SJSA1 (cell line): ENCODE measurements at places on chromosomes 3 and 15.
A peak's percentile ranks its signal among the peaks of the same experiment; 100 is the strongest.

DNA sequence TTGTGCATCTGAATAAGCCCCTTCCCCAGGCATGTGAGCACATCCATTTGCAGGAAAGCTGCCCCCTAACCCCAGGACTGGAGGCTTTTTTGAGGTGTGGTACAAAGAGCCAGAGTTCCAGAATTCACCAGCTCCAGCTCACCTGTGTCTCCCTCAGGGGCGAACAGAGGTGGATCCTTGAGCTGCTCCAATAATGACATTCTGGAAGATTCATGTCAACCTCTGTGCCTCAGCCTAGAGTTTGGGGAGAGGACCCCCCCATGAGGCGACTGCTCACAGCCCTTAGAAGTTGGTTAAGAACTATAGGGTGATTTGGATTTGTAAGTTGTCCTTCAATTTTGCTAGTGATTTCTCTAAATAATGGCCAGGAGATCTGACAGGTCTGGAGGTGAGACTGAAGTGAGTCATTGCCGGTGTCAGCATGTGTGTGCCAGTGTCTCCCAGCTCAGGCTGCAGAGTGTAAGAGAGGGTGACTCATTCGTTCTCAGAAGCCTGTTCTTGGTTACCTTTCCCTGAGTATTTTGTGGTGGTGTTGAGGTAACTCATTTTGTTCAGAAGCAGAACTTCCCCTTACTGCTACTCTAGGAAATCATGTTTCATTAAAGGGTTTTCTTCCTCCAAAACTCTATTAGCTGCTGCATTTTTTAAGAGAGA lies 136.9 kb upstream of the TOPAZ1 start:
- no peaks in the 10 kb centered on the region for H3K4me1 ChIP-seq
- H3K36me3 ChIP-seq = no peaks in the 10 kb centered on the region
- H3K4me3 ChIP-seq = no peak overlapping the region
- H3K27me3 ChIP-seq = no peaks in the 10 kb centered on the region
- no peak for DNase-seq

DNA sequence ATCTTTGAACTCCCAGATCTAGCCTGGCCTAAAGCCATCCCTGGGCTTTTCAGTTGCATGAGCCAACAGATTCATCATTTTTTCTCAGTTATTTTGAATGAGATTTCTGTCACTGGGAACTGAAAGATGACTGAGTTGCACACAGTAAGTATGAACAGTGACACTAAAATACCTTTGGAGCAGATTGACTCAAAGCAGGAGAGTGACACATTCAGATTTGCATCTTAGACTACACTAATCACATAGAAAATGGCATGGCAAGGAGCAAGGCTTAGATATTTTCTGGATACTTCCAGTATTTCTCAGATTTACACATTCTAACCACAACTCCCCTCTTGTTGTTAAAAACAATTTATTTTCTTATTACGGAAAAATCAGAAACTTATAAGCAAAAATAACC lies 32.8 kb downstream of the SEC62 start:
- H3K36me3 ChIP-seq = peaks cover 12% of the 10 kb centered on the region
- no peak overlapping the region for H3K27ac ChIP-seq
- H3K4me1 ChIP-seq = no peaks in the 10 kb centered on the region
- H3K4me3 ChIP-seq = no peak overlapping the region
- DNase-seq = no peak

- H3K4me1 ChIP-seq = peaks cover 4% of the 10 kb centered on the region; the same call in 1 of the 2 replicates
- H3K27ac ChIP-seq = no peak overlapping the region
- no peak for DNase-seq
These were observed 82.6 kb downstream of the PDZRN3 start for GRCh38 chr3:73542136-73542535.

DNA sequence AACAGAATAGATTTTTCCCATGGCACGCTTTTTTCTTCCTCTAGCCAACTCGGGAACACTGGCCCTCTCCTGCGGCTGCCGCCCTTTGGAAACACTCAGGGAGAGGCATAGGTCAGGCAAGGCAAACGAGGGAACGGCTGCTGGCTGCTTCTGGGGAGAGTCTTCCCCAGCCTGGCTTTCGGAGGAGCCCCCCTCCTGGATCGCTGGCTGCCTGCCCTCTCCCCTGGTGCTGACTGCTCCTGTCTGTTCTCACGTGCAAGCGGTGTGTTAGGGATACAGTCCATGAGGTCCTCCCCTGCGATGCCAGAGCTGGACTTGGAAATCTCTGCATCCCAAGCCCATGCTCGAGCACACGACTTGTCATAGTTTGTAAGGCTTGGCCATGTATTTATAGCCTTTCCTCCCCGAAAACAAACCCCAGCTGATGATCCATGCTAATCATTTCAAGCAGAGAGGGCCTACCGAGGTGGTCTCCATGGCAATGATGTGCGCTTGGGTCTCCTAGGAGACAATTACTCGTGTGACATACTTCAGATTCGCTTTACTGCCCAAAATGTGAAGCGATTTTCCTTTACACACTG lies 315.6 kb upstream of the ATP10A start:
- no peaks in the 10 kb centered on the region for H3K27me3 ChIP-seq
- no peaks in the 10 kb centered on the region for H3K4me1 ChIP-seq

GRCh38 chr3:186442162-186442561 lies 80.1 kb upstream of the DGKG start:
- H3K27ac ChIP-seq = no peak overlapping the region
- H3K27me3 ChIP-seq = peaks cover 4% of the 10 kb centered on the region; the same call in 1 of the 2 replicates
- H3K4me3 ChIP-seq = no peak overlapping the region

GRCh38 chr3:184540777-184541681 lies 20.6 kb upstream of the EPHB3 start:
- peaks cover 11% of the 10 kb centered on the region for H3K27me3 ChIP-seq
- no peaks in the 10 kb centered on the region for H3K36me3 ChIP-seq
- no peak overlapping the region for H3K27ac ChIP-seq
- H3K4me1 ChIP-seq = no peaks in the 10 kb centered on the region

- peak; percentile 58 for DNase-seq
- no peaks in the 10 kb centered on the region for H3K36me3 ChIP-seq
- H3K27ac ChIP-seq = no peak overlapping the region
- no peak overlapping the region for H3K4me3 ChIP-seq
- no peaks in the 10 kb centered on the region for H3K27me3 ChIP-seq
These were observed 277.2 kb downstream of the TBL1XR1 start for GRCh38 chr3:176919836-176920765.

DNA sequence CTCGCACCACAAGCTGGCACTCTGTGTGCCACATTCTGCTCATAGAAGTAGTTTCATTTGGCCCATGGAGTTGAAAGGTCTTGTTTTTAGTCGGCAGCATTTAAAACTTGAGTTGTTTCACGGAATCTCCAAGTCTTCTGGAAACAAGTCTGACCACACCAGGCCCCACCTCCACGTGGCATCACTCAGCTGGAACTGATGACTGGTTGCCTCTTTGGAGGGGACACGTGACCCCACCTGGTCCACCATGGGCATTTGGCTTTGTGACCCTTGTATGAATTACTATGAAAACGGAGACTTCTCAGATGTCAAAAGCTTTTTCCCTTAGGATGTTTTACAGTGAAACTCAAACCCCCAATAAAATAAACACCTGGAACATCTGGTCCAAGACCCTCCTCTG lies 74.9 kb downstream of the NTRK3 start:
- no peak for DNase-seq
- H3K36me3 ChIP-seq = no peaks in the 10 kb centered on the region
- no peaks in the 10 kb centered on the region for H3K27me3 ChIP-seq

DNA sequence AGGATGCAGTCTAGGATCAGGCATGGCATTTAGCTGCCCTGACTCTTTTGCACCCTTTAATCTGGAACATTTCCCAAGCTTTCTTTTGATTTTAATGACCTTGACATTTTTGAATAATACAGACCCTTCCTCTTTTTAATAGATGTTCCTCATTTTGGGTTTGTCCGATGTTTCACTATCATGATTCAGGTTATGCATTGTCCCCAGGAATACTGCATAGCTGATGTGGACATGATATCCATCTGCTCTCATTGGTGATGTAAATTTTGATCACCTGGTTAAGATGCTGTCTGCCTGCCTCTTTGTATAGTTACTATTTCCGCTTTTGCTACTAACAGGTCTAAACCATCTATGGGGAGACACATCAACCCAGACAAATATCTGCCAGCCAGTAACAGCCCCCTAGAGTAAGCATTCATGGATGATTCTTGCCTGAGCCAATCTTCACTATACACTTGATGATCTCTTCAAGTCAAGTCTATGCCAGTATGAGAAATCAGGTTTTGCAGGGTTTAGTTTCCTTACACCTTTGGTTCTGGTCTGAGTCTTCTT lies 50.6 kb upstream of the ULK4 start:
- peak overlapping the region; percentile 91; the same call in 1 of the 2 replicates for H3K4me3 ChIP-seq
- H3K36me3 ChIP-seq = peaks cover 4% of the 10 kb centered on the region; the same call in 1 of the 2 replicates
- peaks cover 17% of the 10 kb centered on the region for H3K4me1 ChIP-seq
- H3K27me3 ChIP-seq = 0 out of 2 replicates have a peak, but pooled peaks cover 3% of the 10 kb centered on the region

- no peaks in the 10 kb centered on the region for H3K27me3 ChIP-seq
- no peaks in the 10 kb centered on the region for H3K4me1 ChIP-seq
- no peaks in the 10 kb centered on the region for H3K36me3 ChIP-seq
- no peak overlapping the region for H3K27ac ChIP-seq
- H3K4me3 ChIP-seq = no peak overlapping the region
These were observed 185.3 kb downstream of the CACNA2D3 start for GRCh38 chr3:54307566-54308180.

DNA sequence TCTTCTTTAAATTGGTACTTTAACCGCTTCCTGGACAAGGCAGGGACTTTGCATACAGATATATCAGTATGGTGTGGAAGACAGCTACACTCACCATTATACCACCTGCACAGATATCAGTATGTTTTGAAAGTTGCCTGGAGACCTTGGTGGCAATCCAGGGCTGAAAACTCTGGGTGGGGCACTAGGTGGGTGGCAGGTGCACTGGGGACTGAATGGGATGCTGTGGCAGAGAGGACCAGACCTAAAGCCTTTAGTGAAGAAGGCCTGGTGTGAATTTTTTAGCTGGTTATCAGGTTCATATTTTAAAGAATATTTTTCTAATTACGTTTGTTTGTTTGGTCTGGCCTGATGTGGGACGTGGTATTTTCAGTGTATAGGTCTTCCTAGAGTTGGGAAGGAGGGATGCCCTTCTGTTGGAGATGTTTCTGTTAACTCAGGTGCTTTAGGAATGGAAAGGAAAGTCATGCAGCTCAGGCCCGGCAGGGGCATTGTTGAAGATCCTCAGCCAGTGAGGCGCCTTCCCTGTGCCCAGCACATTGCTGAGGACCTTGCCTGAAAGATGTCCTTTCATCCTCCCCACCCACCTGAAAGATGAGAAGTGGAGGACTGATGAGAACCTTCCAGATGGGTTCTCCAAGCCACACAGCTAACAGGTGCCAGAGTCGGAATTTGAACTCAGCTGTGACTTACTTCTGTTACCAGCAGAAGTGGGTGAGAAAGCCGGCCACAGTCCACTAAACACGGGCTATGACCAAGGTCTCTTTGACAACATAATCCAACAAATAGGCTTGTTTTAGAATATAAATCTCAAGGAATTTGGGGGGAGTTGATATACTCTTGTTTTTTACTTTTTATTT lies 77.3 kb downstream of the APBA2 start:
- H3K4me1 ChIP-seq = peaks cover 29% of the 10 kb centered on the region
- H3K36me3 ChIP-seq = no peaks in the 10 kb centered on the region
- H3K27ac ChIP-seq = no peak overlapping the region
- DNase-seq = no peak

- peaks cover 4% of the 10 kb centered on the region for H3K36me3 ChIP-seq
- H3K4me3 ChIP-seq = peak within 1 kb of the TSS; percentile 72
- peaks cover 14% of the 10 kb centered on the region; the same call in 1 of the 2 replicates for H3K4me1 ChIP-seq
- DNase-seq = peak; percentile 65
These were observed at the start of gene SLC41A3 for GRCh38 chr3:126083913-126084767. SLC41A3 (minus strand) TSS chr3:126084124; CDS start chr3:126068219, 15,905 bp downstream.

- no peak for DNase-seq
- H3K4me1 ChIP-seq = peaks cover 31% of the 10 kb centered on the region
- H3K4me3 ChIP-seq = no peak overlapping the region
- H3K27me3 ChIP-seq = no peaks in the 10 kb centered on the region
- no peak overlapping the region for H3K27ac ChIP-seq
These were observed 156.6 kb upstream of the IL12A start for GRCh38 chr3:159832024-159832423.

GRCh38 chr15:89342840-89343239 lies 8.2 kb upstream of the POLG start:
- H3K36me3 ChIP-seq = no peaks in the 10 kb centered on the region
- H3K27me3 ChIP-seq = peaks cover 16% of the 10 kb centered on the region
- no peak overlapping the region for H3K4me3 ChIP-seq
